C1 segment of cervical spinal cord (tissue), 14 donors: ENCODE measurements at places on chromosomes 7 and 10.

- peak; percentile 43 for DNase-seq
These were observed 566 bp downstream of the ASNS start for GRCh38 chr7:97871659-97872024.

- DNase-seq: no peak
These were observed 179.7 kb downstream of the KCND2 start for GRCh38 chr7:120452665-120453064.

- no peak for DNase-seq
These were observed 7.7 kb downstream of the CREB3L2 start for GRCh38 chr7:137994216-137994615.

DNA sequence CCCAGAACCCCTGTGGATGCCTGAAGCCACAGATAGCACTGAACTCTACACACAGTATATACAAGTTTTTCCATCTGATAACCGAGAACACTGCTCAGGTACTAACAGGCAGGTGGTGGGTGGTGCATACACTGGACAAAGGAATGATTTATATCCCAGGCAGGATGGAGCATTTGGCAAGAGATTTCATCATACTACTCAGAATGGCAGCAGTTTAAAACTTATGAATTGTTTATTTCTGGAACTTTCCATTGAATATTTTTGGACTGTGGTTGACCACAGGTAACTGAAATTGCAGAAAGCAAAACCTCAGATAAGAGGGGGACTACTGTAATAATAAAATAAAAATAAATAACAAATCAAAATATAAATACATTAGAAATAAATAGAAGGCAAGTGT, 10.9 kb upstream of the KCNMA1 start:
- DNase-seq: no peak

DNA sequence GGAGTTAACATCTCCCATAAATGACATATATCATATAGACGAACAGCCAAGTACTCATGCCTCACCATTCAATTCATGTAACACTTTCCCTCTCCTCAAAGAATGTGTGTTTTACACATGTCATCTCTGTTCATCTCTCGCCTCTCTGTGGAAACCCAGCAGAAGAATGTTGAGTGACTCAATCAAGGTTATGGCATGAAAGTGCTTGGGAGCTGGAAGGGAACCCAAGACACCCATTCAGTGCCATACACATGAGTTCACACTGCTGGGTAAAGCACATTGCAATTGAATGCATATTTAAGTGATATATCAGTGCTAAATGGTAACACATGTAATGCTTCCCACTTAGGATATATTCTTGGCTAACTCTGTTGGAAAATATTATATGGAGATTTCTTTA, 322.9 kb downstream of the PTEN start:
- no peak for DNase-seq

DNA sequence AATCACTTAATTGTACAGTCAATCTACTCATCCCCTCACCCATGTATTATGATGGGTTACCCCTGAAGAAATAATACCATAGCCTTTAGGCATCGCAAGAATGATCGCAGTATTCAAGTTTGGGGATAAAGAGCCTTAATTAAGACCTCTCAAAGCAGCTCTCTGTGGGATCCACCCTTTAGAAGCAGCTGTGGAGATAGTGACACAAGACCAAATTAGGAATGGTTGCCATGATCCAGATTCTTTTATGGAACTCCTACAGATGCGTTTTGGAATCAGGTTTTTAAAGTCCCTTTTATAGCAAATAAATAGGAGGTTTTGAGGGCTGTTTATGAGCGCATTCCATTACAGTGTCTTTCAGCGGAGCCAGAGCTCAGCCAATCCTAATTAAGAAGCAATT, 12.2 kb downstream of the TES start:
- DNase-seq: no peak

- DNase-seq: no peak
These were observed 10.5 kb upstream of the COMMD3 start for GRCh38 chr10:22305721-22306120.

GRCh38 chr10:42593284-42593683, 45.1 kb downstream of the ZNF33B start:
- DNase-seq: no peak
